HTR-8/SVneo (cell line): ENCODE measurements at places on chromosomes 12 and 14.

- no peak for DNase-seq
These were observed 82.8 kb downstream of the RIN3 start for GRCh38 chr14:92596331-92596907.

GRCh38 chr14:104747876-104748275 is 5.1 kb upstream of the SIVA1 start:
- DNase-seq = no peak

- DNase-seq = no peak
These were observed 303.1 kb upstream of the SOX5 start for GRCh38 chr12:24252602-24253001.

DNA sequence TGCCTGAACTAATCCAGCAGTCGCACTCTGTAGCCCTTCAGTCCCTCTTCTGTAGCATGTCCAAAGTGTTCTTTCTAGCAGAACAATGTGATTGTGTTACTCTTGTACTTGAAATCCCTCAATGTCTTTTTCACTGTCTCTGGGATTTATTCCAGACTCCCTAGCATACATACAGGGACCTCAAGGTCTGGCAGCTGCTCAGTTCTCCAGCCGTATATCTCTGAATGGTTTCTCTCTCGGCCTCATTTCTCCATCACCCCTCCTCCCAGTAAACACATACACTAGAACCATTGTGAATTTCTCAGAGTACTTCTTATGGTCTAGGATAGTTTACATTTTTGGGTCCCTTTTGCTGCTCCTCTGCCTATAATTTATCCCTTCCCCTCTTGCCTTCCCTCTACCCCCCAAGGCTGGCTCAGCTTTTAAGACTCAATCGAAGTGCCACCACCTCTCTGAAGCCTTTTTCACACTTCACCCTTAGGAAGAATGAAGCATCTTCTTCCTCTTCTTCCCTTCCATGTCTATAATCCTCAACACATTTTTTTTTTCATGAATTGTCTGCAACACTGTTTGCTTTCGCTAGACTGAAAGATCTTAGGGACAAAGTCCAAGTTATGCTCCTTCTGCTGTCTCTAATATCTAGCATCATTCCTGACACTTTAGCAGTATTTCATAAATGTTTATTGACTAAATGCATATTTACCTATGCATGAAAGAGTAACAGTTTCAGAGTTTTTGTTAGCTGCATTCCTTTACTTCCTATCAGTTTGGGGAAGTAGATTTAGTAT is 446.1 kb downstream of the ZFP36L1 start:
- no peak for DNase-seq

- DNase-seq = no peak
These were observed 3.4 kb downstream of the GLIPR1L1 start for GRCh38 chr12:75337905-75338304.

DNA sequence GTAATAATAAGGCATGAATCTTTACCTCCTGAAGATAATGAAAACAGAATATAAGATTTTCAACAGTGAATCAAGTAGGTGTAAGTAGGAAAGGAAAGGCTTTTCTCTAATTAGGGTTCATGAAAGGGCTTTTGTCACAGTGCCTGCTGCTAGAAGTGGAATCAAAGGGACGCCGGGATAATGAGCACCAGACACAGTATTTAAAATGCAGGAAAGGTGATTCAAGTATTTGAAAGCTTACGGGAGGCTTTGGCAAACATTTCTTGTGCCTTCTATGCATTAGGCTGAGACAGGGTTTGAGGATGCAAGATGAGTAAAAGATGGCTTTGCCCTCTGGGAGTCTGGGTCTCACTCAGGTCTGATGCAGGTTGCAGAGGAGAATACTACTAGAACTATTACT is 70.5 kb upstream of the ANO4 start:
- DNase-seq = no peak
